Cardiac muscle cell (in vitro differentiated cells and primary cell): ENCODE measurements at places on chromosomes 5 and 9. TPM values are rescaled to one million over a fixed set of nuclear protein-coding genes. Genes with fewer than 3 reads are reported as not detected.

DNA sequence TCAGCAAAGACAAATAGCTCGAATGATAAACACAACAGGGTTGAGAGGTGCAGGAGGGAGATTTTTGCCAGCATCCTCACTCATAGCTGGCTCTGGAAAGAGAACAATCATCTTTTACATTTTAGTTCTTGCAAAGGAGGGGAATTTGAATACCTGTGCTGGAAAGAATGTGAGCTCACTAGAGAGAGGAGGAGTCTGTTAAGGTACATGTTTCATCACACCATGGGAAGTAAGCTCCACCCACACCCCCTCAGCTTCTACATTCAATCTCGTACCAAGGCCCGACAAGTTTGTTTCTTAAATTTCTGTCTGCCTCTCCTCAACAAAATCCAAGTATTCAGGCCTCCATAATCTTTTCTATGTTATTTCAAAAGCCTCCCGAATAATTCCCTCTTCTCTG is 254.6 kb downstream of the BRINP1 start:
- H3K27ac ChIP-seq = no peak overlapping the region
- DNase-seq = no peak

Gene ANKRD33B
- 6.4 and 14.8 TPM in 2 replicates for total RNA-seq

- H3K27me3 ChIP-seq = no peaks in the 10 kb centered on the region
- H3K27ac ChIP-seq = no peak overlapping the region
- peak; percentile 88 for DNase-seq
These were observed 97.1 kb downstream of the UNC13B start for GRCh38 chr9:35258660-35259474.

Gene ANKS6
- 25.8 and 40.3 TPM in 2 replicates for total RNA-seq

DNA sequence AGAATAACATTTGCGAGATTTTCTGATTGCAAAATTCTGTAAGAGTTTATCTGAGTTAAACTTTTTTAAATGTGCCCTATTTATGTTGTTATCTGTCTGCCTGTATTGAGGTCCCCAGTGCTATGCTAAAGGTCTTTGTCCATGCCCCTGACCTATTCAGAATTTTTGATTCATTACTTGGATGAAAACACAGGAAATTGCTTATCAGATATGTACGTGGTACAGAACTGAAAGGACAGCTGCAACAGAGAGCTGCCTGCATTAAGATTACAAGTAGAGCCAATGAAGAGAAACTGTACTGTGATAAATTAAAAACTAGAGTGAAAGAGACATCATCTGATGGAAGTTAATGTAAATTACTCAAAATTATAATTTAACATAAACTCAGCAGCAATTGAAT is 408.8 kb downstream of the ADGRV1 start:
- no peaks in the 10 kb centered on the region for H3K27me3 ChIP-seq
- H3K27ac ChIP-seq = no peak overlapping the region
- H3K36me3 ChIP-seq = no peaks in the 10 kb centered on the region
- DNase-seq = peak; percentile 27

Gene MOB3B
- total RNA-seq = 0.56 and 0.74 TPM in 2 replicates

DNA sequence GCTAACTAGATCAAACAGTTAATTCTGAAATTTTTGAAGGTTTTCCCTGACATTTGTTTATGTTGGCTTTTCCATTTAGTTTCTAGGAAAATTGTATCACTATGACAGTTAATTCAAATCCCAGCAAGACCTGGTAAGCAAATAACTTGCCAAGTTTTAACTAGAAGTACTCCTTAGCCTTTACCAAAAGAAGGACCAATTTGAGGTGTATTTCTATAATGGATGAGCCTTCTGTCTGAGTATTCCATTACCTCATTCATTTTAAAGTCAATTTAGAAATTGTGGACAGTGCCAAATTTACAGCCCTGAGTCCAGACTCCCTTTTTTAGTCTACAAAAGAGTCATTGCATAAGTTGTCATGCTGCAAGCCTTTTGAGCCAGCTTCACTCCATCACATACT is 687.6 kb downstream of the CETN3 start:
- no peaks in the 10 kb centered on the region for H3K4me1 ChIP-seq
- no peak for DNase-seq

DNA sequence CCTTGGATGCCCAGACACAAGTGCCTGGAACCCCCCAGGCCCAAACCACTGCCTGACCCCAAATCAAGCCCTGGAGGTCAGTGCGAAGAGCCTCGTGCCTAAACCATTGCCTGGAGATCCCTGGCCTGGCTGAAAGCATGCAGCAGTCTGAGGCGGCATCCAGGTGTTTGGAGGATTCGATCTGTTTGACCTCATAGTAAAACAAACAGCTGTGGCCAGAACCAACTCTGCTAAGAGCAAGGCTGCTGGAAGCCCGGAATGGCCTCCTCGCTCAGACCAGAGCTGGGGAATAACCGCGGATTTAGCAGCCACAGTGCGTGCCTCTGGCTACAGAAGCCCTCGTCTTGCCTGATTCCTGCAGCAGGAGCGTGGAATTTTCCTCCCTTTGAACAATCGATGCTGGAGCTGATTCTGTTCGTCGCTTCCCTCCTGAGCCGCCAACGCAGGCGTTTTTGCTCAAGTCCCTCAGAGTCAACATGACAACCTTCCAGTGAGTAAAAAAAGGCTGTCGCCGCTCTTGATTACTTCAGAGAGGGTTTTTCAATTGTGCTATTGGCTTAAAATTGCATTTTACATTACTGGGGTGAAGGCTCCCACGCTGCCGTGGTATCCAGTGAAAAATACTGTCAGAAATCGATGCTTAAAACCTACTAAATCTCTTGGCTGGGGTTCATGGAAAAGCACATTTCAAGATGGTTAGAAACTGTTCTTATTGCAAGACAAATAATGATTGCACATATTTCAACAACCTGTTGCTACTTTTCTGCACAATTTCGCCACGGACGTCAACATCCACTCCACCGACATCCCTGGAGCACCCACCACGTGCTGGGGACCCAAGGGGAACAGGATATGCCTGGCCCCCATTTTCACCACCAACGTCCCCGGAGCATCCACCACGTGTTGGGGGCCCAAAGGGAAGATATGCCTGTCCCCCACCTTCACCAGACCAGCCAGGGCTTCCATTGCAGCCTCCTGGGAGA is 190.0 kb downstream of the OLFM1 start:
- no peak overlapping the region for H3K4me3 ChIP-seq
- no peaks in the 10 kb centered on the region for H3K4me1 ChIP-seq
- H3K27me3 ChIP-seq = no peaks in the 10 kb centered on the region
- no peak for DNase-seq
- no peaks in the 10 kb centered on the region for H3K36me3 ChIP-seq

DNA sequence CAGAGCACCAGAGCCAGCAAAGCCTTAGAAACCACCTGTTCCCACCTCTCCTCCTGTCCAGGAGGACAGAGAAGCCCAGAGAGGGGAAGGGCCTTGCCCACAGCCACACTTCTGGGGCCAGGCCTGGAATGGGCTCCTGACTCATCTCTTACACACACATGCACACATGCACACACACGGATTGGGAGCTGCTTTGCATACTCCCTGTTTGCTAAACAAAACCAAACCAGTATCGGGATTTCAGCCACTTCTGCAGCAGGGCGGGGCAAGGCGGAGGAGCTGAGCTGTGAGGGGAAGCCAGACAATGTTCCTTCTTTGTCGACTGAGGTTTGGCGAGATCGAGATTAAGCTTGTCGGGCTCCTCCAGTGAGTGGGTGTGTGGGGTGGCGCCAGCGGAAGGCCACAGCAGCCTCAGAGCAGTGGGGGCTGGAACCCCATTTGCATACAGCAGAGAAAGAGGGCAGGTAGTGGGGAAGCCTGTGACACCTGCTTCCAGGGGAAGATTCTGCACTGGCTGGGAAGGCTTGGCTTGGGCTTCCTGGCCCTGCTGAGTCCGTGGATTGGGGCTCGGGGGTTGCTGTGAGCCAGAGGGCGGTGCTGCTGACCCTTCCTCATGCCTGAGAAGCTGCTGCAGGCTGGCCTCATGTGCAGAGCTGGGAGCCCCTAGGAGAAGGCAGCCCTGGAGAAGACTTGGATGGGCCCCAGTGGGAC is 16.1 kb downstream of the GFI1B start:
- no peaks in the 10 kb centered on the region for H3K4me1 ChIP-seq
- H3K27me3 ChIP-seq = no peaks in the 10 kb centered on the region
- H3K4me3 ChIP-seq = no peak overlapping the region

DNA sequence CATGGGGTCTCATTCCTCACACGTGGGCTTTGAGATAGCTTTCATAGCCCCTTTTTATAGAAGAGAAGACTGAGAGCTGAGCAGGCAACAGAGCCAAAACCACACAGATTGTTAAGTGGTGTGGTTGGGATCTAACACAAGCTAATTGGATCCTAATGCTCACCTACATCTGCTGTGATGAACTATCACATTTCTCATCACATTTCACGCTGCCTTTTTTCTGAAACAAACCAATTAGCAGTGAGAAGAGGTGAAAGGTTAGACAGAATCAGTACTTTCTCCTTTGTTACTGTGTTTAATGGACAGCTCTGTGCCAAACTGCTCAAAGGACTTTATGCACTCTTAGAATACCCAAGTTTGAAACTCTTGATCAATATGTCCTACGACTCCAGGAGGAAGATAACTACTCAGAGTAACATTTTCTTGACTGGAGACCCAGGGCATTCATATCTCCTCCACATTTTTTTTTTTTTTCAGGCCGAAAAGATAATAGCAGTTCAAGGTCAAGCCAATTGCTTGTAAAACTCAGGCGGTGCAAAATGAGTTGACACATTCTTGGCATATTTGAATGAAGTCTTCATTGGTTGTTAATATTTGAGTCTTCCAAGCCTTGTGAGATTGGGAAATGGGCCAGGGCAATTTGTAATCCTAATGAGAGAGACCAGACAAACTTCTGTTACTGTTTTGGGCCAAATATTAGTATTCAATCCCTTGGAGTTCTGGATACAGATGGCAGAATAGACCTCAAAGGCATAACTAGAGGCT is 138.4 kb downstream of the KCTD16 start:
- H3K27me3 ChIP-seq = no peaks in the 10 kb centered on the region
- H3K36me3 ChIP-seq = no peaks in the 10 kb centered on the region
- DNase-seq = peak; percentile 37
- H3K4me3 ChIP-seq = no peak overlapping the region
- H3K4me1 ChIP-seq = peaks cover 8% of the 10 kb centered on the region

GRCh38 chr5:153573326-153574033 is 83.0 kb downstream of the GRIA1 start:
- H3K4me1 ChIP-seq = no peaks in the 10 kb centered on the region
- H3K27me3 ChIP-seq = no peaks in the 10 kb centered on the region
- no peaks in the 10 kb centered on the region for H3K36me3 ChIP-seq
- H3K4me3 ChIP-seq = no peak overlapping the region
- H3K27ac ChIP-seq = no peak overlapping the region

GRCh38 chr5:131068893-131069643 is 96.0 kb downstream of the HINT1 start:
- no peaks in the 10 kb centered on the region for H3K36me3 ChIP-seq
- H3K4me1 ChIP-seq = no peaks in the 10 kb centered on the region

GRCh38 chr5:111535879-111536549 is 23.7 kb upstream of the STARD4 start:
- DNase-seq = no peak
- H3K27ac ChIP-seq = no peak overlapping the region
- no peak overlapping the region for H3K4me3 ChIP-seq
- peaks cover 5% of the 10 kb centered on the region for H3K4me1 ChIP-seq

DNA sequence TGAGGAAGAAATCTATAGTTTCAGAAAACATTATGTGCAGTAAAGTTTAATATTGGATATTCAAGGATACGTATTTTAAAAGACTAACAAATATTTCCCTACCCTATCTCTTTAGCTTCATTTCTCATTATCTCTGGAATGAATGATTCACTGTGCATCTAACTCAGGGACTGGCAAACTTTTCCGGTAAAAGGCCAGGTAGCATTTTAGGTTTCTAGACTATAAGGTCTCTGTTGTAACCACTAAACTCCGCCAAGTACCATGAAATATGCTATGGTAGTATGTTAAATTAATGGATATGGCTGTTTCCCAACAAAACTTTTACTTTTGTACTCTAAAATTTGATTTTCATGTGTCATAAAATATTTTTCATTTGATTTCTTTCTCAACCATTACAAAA is 13.2 kb downstream of the FEM1C start:
- H3K4me3 ChIP-seq = no peak overlapping the region
- H3K36me3 ChIP-seq = peaks cover 7% of the 10 kb centered on the region
- H3K27me3 ChIP-seq = no peaks in the 10 kb centered on the region
- no peak overlapping the region for H3K27ac ChIP-seq
- no peak for DNase-seq

Gene OBP2B
- not detected in 2 replicates for total RNA-seq
